ENCODE measurements at places on chromosomes 12 and 14.

GRCh38 chr12:72546106-72546505, 273.9 kb downstream of the TRHDE start:
- no peak for DNase-seq

DNA sequence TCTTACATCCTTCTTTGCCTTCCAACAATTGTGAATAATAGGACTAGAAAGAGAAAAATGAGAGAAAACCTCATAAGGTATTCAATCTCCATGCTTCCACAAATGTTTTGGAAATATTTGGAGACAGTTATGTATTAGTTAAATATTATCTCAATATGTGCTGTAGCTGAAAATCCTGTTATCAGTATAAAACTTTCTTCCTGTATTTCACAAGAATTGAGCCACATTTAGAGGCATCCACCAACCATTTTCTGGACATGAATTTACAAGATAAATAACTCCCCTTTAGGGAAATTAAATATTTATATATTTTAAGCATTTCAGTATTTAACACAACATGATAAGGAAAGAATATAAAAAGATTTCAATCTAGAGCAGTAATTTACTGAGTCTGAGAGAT, 200.3 kb downstream of the GPHN start:
- DNase-seq, result no peak

DNA sequence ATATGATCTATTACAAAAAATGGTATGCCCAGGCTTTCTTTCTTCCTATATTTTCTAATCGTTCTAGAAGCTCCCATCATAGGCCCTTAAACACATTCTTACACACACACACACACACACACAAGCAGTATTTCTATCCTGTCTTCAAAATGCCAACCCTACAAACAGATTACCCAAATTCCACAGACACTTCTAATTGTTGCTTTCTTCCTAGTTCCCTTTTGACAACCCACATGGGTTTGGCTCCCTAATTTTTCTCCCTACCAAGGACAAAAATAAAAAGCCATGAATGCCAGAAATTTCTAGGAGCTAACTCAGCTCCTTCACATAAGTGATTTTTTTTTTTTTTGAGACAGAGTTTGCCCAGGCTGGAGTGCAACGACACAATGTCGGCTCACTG, 60.3 kb upstream of the NTF3 start:
- DNase-seq, result no peak

DNA sequence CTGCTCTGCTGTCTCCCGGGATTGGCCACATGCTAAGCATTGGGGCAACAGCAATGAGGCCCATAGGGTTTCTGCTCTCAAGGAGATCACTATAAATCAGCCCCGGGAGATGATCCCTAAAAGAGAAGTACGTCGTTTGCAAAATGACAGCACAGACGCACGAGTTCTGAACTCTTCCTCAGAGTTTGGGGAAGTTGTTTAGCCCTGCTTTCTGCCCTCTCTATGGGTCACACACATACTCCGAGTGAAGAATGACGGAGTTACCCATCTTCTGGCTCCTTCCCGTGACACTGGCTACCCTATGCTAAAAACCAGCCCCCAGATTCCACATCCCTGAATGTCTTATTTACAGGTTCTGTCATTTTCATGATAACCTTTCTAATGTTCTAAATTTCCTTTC, 258.0 kb upstream of the PLEKHG7 start:
- DNase-seq, result no peak

- no peak for DNase-seq
Measured at GRCh38 chr12:131773582-131774221, 54.5 kb upstream of the MMP17 start.

DNA sequence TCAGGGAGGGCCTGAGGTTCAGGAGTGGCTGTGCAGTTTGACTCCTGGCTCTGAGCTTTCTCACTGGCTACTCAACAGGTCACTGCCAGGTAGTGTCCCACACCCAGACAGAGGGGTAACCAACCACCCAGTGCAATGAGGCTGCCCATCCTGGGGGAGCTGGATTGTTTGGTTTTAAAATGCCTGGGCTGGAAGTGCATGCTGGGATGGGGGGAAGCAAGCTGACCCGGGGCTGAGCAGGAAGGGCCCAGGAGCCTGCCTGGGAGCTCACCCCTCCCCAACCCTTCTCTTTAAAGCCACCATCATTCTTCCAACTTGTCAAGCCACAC, 12.6 kb upstream of the ABHD12B start:
- DNase-seq, result no peak

GRCh38 chr14:89537911-89538310, 120.9 kb upstream of the FOXN3 start:
- DNase-seq, result no peak

- no peak for DNase-seq
Measured at GRCh38 chr12:25701290-25701689, 148.2 kb upstream of the LMNTD1 start.

DNA sequence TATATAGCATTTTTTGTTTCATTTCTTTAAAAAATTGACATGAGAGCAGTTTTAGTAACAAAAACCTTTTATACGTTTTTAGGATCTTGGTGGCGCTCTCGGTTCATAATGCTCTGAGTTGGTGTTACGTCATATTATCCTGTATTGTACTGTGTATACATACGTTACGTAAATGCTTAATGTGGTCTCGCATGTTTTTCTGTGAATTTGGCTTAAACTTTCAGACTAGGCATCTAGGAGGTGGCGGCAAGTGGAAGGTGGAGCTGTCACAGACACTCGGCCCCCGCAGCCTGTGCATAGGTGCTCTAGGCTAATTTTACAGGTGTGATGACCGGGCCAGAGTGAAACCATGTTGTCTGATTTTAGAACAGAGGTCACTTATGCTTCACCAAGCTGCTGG, 60.0 kb downstream of the PPP2R5C start:
- peak; percentile 47 for DNase-seq

DNA sequence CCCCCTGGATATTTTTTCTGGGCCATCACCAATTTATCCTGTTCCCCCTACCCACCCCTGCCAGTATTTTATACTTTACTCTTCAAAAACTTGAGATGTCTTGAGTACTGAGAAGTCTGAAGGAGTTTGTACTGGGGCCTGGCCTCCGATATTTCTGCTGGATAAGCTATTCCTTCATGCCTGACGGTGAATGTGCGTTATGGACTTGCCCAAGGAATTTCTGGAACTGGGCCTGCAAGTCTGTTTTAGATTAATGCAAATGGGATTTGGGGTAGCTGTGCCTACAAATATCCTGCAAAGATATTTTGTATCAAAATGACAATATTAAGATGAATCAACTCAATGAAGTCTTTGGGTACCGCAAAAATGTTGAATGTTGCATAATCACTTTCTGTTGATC, at the start of gene PTCSC3:
Gene PTCSC3 (minus strand): TSS at position 199 of the 400 bp plus-strand sequence.
- no peak for DNase-seq

- no peak for DNase-seq
Measured at GRCh38 chr12:25960961-25961360, 2.5 kb downstream of the RASSF8 start.

DNA sequence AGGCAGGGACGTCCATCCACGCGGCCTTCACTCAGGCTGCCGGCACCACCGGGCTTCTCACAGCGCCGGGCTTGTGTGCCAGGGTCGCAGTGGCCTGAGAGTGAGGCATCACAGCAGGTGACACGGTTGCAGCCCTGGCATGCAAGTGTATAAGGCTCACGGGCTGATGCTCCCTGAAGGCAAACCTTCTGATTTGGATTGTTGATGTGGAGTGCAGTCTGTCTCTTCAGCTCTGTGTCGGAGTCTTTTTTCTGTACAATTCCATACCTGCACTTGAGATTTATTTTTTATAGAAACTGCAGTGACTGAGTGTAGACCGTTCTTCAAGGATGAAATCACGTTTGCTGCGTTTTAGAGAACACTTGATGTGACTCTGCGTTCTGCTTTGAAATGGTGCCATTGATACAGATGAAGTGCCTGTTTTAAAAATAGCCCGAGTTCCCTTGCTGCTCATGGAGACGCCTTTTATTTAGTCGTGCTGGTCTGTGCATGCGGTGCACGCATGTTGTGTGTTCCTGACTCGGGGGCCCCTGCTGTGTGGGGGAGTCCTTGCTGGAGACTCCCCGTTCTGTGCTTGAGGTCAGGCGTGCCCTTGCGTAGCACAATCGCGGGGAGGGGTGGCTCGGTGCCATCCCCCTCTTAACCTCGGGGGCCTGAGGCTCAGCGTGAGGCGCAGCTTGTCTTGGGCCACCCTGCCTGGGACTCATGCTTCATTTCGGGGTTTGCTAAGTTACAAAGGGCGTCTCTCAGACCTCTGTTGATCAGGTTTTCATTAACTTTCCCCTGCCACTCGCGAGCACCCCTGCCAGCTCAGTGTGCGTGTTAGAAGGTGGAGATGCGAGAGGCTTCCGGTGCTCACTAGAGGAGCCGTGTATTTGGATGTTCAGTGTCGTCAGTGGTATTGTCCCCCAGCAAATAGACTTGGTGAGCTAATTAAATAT, 21.6 kb upstream of the AMN start:
- DNase-seq, result no peak

DNA sequence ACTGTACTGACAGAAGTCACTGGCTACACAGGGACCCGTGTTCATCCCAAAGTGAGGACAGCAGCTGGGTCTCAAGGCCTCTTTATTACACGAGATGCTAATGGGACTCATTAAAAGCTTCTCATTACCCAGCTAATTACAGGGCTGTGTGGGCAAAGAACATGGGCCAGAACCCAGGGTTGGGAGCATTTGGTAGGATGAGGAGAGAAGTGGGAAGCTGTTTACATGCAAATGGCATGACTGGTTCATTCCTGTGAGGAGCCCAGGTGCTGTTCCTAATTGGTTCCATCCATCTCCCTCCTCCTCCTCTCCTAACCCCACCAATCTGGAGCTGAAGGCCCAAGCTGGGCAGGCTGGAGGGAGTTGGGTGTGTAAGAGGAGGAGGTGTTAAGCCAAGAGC, 8.9 kb upstream of the TAC3 start:
- no peak for DNase-seq

DNA sequence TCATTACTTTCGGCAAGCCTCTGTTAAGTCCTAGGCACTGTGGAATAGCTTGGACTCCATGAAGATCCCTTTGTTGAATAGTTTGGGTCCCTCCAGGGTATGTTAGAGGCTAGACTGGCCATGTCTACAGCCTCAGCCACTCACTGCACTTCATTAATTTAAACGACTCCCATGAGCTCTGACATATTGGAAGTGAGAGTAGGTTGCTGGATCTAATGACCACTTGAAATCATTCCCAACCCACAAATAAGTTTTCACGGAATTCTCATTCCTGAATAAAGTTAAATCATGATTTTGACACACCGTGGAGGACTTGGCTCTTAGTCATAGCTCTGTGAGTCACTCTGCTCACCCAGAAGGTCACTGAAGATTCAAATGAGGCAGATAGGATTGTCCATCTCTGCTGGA, 21.4 kb upstream of the APPL2 start:
- no peak for DNase-seq

DNA sequence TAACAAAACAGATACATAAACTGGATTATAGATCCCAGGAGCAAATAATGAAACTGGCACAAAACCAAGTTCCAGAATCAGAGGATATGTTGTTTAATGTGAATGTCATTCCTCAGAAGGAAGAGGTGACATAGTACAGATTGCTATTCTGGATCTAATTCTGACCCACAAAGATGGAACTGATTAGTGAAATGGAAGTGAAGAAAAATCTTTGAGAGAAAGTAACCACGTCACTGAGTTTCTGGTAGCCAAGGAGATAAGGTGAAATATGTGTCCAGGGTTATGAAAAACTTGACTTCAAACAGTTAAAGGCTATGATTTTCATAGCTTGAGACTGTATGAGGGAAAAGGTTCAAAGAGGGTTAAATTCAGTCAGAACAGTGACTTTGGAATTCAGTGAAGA, 8.3 kb downstream of the OR10AD1 start:
- DNase-seq, result no peak

DNA sequence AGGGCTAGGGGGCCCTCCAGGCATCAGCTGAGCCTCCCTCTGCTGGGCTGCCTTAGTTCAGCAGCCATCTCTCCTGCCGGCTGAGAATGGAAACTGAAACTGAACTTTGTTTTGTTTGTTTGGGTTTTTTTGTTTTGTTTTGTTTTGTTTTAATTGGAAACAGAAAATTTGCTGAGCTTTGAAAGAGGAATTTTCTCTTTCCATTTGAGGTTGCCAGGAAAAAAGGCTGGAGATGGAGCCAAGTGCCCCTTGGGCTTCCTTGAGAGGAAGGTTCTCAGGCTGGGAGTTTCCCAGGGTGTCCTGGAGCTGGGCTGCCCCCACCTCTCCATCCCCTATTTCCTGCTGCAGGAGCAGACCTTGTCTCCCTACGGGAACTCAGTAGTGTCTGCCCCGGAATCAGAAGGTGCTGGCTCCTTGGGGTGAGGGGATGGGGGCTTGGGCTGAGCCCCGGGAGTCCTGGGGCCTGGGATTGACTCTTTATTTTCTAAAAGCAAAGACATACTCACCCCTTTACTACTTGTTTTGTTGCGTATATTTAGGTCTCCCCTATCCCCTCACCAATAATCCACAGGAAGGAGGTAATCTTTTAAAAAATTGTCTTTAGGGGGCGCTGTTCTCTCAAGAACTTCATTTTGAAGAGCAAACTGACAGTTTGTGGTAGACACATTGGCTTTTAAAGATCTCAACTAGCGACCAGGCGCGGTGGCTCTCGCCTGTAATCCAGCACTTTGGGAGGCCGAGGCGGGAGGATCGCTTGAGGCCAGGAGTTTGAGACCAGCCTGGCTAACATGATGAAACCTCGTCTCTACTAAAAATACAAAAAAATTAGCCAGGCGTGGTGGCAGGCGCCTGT, 21.3 kb upstream of the OASL start:
- peak; percentile 55 for DNase-seq

DNA sequence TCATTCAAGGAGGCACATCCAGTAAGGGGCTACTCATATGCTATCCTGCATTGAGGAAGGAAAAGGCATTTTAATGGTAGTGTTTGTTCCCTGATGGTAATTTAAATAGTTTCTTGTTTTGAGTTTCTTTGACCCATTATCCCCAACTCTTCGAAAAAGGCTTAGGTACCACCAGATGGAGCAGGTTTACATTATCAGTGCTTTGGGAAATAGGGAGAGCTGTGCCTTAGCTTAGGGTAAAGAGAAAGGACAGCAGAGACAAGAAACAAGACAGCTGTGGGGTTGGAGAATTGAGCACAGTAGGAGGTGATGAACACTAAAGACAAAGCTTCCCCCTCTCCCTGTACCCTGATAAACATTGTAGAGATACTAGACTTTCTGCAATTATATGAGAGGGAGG, 29.1 kb upstream of the HELB start:
- DNase-seq, result no peak

DNA sequence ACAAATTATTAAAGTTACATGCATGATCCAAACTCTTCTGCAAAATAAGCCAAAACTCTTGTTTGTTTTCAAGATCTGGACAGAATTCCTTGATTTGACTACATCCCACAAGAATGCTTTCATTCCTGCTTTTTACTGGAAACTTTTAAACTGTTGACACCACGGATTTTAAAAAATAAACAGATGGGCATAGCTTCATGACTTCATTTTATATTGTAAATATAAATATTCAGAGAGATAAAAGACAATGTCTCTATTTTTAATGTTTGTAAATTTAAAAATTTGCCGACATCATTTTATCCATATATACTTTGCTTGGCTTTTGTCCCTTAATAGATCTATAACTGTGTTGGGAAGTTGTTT, 134.3 kb upstream of the DCN start:
- DNase-seq, result no peak

- no peak for DNase-seq
Measured at GRCh38 chr14:99244367-99244901, 27.6 kb downstream of the BCL11B start.

GRCh38 chr12:68034567-68034966, 45.3 kb downstream of the IFNG-AS1 start:
- no peak for DNase-seq
